ENCODE measurements at places on chromosomes 4 and X. TPM values are rescaled to one million over a fixed set of nuclear protein-coding genes. Genes with fewer than 3 reads are reported as not detected.

The BST1 gene
- total RNA-seq: 0.88 TPM

The TCEAL6 gene
- not detected for total RNA-seq

GRCh38 chrX:17831255-17831654, 29.8 kb downstream of the RAI2 start:
- no peak for DNase-seq

DNA sequence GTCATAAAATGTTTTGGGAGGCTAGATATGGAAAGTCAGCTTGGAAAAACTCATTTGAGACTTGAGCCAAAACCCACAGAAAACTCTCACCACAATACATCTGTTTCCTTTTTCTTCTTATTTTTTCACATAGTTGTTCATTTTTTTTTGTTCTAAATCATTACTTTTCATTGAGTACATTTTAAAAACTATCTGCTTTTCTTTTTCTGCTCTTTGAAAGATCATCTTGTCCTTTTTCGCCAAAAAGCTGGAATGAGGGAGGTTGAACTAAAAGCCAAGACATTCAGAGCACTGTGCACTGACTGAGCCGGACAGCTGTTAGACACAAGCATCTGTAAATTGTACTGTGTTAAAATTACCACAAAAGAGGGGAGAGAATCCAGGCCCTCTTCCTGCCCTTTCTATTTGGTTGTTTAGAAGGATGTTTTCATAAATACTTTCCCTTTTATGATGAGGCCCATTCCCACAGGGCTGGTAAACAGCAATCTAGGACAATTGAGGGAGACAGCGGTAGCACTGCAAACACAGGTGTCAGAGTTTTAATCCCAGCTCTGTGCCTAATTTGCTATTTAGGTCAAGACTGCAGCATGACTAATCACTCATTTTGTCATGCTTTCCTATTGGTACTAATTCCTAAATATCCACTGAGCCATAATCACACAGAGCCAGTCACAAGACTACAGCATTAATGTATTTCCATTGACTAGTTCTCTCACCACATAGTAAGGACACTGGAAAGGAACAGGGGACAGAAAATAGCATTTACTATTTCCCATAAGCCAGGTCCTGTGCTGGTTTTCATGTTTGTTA, 7.3 kb upstream of the RNF150 start:
- DNase-seq: peak; percentile 35

- DNase-seq: no peak
Measured at GRCh38 chrX:133771086-133771646, 214.2 kb downstream of the GPC3 start.

The SORCS2 gene
- 4.4 TPM for total RNA-seq

DNA sequence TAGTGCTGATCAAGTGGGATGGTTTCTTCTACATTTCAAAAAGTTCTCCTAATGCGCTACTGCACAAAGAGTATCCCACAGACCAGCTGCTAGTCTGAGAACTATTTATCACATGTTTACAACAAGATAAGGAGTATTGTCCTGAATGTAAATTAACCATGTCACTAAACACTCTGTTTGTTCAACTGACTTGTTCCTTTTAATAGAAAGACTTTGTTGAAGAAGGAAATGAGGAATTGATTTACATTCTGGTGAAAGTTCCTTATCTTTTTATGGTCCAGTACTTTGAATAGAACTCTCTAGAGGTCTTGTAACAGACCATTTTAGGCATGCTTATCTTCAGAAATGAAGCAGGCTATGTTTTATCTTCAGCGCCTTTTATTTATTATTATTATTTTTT, 67.3 kb upstream of the IL13RA1 start:
- DNase-seq: no peak

The GLA gene
- 23.7 TPM for total RNA-seq

- DNase-seq: no peak
Measured at GRCh38 chr4:86543560-86544309, 50.4 kb upstream of the PTPN13 start.

DNA sequence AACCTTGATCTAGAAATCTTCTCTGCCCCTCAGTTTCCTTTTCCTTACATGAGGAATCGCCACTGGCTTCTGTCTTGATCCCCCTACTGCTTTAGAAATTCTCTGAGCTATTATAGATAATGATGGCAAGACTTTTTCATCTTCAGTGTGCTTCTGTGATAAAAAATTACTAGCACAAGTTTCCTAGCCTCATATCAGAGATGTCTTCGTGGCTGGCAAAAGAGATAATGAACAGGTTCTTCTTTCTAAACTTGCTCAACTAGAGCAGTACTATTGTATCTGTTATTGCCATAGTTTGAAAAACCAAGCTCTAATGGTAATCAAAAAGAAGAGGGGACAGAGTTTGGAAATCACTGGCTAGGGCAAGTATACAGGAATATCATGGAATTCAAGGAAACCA, 4.1 kb upstream of the PDGFC start:
- no peak for DNase-seq

The KDR gene
- 0.36 TPM for total RNA-seq

DNA sequence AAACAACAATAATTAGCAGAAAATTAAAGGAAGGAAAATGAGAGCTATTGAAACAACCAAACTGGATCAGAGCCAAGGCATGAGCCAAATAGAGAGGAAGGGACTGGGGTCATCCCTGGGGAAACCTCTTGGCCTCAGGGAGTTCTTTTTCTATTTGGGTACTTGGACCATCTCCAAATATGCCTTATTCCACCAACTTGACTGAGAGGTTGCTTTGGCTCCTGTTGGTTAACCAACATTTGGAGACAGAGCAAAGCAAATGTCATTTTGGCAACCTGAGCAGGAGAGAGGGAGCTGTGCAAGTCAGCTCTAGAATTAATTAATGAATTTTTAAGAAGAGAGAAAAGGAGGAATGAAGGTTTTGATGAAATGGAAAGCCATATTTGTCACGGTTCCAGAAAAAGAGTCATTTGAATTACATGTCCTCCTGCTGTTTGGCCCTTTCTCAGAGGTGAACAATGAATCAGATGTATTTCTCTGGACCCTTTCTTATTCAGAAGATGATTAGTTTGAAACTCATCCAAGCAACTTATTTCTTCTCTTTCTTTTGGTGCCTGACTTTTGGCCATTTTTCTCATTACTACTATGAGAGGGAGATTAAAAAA, 119.1 kb downstream of the CNKSR2 start:
- DNase-seq: no peak

The MAGED4 gene
- 1.8 TPM for total RNA-seq

The USP38 gene
- 24.4 TPM for total RNA-seq

The ESX1 gene
- not detected for total RNA-seq

DNA sequence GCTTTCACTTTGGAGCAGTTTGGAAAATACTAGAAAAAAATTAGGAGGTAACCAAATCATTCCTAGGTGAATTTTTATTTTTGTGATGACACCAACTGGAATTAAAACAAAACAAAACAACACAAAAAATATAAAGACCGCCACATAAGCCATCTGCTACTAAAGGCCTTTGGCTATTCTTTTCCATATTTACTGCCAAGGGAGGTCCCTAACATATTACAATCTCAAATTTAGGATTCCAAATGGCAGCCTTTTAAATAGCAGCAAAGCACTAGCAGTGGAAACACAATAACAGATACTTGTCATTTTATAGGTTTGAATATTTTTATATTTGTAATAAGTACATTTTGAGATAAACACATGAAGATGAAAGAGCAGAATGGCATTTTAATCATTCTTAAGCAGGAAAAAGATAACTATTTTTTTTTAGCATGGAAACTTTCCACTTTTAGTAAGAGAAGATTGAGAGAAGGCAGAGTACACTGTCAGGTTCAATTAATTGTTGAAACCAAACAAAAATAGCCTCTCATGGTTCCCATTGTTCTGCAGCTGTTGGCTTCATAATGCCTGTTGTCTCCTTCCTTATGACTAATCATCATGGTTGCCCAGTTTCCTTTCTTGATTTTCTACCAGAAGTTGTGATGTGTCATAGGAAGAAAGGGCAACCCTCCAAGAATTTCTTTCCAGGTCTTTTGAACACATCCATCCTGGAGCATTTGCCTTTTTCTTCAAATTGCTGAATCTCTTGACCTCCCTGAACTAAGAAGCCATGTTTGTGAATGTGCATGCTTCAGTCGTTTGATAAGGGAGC, 219.0 kb upstream of the EMCN start:
- peak; percentile 95 for DNase-seq

DNA sequence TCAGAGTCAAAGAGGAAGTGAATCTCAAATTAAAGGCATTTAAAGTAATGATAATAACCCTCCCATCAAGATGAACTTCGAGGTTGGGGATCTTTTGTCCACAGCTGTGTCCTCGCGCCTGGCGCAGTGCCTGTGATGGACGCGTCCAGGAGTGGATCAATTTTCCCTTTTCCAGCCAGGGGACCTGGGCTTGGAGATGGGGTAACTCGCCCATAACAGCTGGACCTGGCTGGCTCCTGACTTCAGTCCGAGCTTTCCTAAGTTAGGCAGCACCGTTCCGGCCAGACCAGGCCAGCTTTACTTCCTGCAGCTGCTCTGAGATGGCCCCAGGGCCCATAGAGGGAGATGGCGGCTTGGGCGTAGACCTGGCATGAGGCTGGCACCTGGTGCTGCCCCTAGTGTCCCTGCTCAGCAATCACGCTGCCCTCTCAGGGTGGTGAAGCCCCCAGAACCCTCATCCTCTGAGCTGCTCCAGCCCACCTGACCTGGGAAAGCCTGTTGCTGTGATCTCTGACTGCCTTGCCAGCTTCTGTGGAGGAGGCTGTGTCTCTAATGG, 23.9 kb downstream of the ADRA2C start:
- DNase-seq: no peak

- DNase-seq: peak; percentile 78
Measured at GRCh38 chr4:169009286-169010124, 550 bp downstream of the CBR4 start.

- no peak for DNase-seq
Measured at GRCh38 chr4:80199947-80200346, 2.6 kb downstream of the PRDM8 start.

The DCAF4L1 gene
- total RNA-seq: 0.32 TPM

DNA sequence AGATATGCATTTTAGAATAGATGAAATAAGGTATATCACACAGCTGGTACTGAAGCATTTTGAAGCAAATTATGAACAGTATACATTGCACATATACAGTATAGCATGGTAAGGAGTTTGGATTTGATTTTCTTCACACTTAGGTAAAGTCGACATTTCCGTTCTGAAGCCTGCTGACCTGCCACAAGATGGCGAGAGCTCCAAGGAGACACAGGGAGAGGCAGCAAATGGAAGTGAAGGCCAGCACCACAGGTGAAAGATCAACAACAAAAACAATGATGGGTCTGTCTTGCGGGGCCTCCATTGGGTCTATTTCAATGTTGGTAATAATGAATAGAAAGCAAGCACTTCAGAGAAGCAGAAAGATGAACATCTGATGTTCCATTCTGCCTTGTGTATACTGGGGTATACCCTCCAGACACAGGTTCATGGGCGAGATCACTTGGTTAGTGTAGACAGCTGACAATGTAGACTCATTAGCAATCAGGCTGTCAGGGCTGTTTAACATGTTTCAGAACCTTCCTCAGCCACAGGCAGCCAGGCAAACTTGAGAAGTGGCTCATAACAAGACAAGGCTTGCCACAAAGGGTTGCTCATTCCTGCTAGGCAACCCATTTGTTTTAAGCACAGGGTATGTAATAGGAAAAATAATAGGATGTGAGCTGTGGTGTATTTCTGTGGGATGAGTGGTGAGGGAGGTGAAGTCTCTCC, 21.4 kb upstream of the NOX1 start:
- peak; percentile 91 for DNase-seq

DNA sequence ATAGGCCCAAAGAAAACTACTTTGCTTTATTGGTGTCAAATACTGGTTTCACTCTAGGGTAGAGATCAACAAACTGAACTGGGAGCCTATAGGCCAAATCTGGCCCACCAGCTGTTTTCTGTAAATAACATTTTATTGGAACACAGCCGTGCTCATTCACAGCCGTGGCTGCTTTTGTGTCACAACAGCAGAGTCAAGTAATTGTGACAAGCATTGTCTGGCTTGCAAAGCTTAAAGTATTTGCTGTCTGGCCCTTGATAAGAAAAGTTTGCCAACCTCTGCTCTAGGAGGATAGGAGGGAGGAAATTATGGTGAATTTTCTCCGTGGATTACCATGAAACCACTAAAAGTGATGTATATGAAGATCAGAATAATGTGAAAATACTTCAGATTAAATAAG, 53.4 kb downstream of the GPAT3 start:
- DNase-seq: no peak

The C4orf17 gene
- not detected for total RNA-seq

- no peak for DNase-seq
Measured at GRCh38 chr4:6563935-6564645, 10.9 kb upstream of the MAN2B2 start.

DNA sequence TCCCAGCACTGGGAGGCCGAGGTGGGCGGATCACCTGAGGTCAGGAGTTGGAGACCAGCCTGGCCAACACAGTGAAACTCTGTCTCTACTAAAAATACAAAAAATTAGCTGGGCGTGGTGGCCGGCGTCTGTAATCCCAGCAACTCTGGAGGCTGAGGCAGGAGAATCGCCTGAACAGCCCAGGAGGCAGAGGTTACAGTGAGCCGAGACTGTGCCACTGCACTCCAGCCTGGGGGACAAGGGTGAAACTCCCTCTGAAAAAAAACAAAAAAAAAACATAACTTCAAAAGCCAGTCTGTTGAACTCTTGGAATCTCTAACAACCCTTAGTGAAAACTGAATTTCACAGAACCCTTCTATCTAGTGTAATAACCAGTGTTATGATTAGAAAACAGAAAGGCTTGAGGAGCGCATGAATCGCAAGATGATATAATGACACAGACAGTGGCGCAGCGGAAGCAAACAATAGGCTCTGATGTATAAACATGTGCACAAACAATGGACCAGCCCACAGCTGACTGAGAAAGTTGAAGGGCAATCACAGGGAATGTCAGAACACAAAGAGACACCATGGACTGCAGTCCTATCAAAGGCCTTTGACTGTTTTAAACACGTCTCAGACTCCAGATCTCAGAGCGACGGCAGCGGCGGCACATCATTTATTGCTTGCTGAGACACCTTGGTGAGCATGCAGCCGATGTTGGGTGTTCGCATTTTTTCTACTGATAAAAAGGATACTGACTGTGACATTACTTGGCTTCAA, 81.6 kb downstream of the NSUN7 start:
- DNase-seq: no peak

GRCh38 chr4:99329876-99330275, 8.7 kb upstream of the ADH1B start:
- no peak for DNase-seq

- no peak for DNase-seq
Measured at GRCh38 chr4:70984589-70984988, 8.9 kb upstream of the DCK start.

GRCh38 chrX:109777749-109778148, 44.7 kb upstream of the ACSL4 start:
- no peak for DNase-seq

- no peak for DNase-seq
Measured at GRCh38 chrX:108131471-108131870, 39.9 kb downstream of the ATG4A start.

DNA sequence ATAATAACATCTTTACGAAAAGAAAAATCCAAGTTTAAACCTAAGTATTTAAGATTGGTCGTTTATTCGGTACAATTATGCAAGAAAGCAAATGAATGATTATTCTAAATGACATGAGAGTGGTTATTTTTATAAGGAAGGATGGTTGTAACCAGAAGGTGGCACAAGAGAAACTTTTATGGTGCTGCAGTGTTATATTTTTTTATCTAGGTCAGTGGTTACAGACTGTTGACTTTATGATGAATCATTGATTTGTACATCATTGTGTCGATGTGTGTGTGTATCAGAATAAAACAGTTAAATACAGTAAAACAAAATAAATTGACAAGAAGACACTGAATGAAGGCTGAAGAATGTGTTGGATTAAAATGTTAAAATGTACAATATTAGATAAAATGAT, 9.8 kb downstream of the DCAF8L2 start:
- DNase-seq: no peak

GRCh38 chr4:151294833-151295496, 18.0 kb downstream of the PRSS48 start:
- DNase-seq: no peak

Measured in myocyte (in vitro differentiated cells).